Spinal cord (tissue), 10 donors: ENCODE measurements at places on chromosomes 11 and 22. TPM values are rescaled to one million over a fixed set of nuclear protein-coding genes. Genes with fewer than 3 reads are reported as not detected.

- no peak for DNase-seq
Observed at GRCh38 chr11:34565417-34566207, 52.0 kb upstream of the ELF5 start.

Gene SFI1
- 16.7 TPM for total RNA-seq

DNA sequence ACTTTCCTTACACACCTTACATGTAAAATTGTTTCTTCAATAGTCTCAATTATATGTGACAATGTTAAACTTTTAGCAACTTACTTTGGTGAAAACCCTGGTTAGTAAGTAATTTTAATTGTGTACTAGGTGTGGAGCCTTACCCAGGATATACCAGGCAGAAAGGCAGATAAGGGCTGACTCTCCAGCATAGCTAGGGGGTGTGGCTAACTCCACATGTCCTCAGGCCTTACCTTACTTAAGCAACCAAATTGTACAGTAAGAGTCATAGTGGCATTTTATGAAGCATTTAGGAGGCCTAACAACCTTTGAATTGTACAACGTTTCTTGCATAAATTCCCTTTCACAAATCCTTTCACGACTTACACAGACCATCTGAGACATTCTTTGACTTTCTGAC lies 118.2 kb upstream of the OR9Q1 start:
- no peak for DNase-seq

DNA sequence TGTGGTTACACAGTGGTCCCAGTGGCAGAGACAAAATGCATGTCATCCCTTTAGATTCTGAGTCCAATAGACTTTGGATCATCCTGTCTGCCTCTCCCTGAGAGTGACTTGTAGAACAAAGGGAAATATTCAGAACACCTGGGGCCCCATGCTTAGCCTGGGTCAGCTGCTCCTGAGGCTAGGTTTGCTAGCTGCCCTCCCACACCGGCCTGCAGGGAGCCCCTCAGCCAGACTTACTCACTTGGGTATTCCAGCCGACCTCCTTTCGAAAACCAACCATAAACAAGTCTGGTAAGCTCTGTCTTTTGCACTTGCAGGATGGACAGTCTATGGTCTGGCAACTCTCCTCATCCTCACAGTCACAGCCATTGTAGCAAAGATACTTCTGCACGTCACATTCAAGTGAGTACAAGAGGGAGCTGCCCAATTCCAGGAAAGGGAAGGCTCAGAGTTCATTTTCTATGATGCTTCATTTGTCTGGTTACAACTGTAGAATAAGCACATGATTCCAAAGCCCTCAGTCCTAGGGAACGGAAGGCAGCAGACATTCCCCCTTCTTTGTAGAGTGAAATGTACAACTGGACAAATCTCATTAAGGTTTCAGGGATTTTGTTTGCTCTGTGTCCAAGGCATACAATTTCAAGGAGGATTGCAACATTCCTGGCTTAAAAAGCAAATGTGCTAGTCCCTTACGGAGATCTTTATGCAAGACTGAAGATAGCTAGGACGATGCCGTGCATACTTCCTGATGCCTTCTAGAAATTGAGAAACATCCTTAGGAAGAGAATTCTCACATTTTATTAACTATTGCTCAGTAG lies 65.5 kb upstream of the EMID1 start:
- DNase-seq = no peak

- no peak for DNase-seq
Observed at GRCh38 chr11:80034801-80035200, 594.0 kb upstream of the TENM4 start.

GRCh38 chr11:103125462-103125861 lies 16.2 kb downstream of the DYNC2H1 start:
- no peak for DNase-seq
